ENCODE measurements at places on chromosomes 3 and 15.

DNA sequence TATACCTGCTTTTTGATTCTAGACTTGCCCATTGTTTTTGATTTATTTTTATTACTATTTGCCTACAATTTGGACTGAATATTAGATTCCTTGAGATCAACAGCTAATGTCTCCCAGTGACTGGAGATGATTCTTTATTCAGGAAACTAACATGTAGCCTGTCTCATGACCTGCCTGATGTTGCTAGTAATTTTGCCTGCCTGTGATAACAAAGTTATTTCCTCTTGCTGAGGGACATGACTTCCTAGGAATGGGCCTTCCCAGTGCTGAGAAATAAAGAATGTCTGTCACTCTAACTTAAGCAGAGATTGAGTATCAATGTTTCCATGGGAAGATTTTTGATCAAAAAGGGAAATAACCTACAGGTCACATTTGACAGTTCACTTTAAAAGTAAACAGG lies 13.4 kb upstream of the NPHP3 start:
- DNase-seq: no peak

- DNase-seq: no peak
Measured at GRCh38 chr3:141681390-141681780, 56.7 kb upstream of the RNF7 start.

DNA sequence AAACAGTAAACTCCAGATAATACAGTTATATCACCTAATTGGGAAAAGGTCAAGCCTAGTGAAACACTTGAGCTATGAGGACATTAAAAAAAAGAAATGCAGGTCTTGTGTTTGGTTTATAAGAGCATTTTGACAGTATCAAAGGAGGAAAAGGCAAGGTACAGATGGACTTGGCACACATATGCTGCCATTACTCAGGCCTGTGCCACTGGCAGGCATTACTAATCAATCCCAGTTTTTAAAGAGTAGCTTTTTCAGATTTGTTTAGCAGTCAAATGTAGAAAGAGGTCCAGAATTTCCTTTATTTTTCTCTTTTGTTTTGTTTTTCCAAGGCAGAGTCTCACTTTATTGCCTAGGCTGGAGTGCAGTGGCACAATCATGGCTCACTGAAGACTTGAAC lies 38.9 kb downstream of the MDFIC2 start:
- no peak for DNase-seq

GRCh38 chr3:123652342-123652984 lies 67.6 kb upstream of the HACD2 start:
- DNase-seq: no peak

DNA sequence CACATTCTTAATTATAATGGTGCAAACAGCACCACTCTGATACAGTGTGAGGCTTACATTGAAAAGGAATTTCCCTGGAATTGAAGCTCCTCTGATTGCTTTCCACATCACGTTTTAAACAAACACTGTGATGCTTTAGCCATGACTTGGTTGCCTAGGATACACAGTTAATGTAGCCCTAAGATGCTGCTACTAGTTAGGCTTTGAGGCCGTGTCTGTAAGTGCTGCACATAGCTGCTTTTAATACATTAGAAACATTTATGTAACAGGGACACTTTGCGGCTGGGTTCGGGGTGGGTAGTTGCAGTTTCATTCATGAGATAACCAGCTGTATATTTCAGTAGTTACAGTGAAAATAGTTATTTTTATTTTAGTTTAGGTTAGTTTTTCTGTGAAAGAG lies 334.7 kb downstream of the NLGN1 start:
- peak; percentile 15 for DNase-seq

- DNase-seq: no peak
Measured at GRCh38 chr3:143083781-143084180, 35.8 kb upstream of the CHST2 start.
